Karpas-422 (cell line): ENCODE measurements at places on chromosomes 12 and 14.

GRCh38 chr14:62364800-62365280 is 602.6 kb downstream of the SNAPC1 start:
- DNase-seq: no peak

DNA sequence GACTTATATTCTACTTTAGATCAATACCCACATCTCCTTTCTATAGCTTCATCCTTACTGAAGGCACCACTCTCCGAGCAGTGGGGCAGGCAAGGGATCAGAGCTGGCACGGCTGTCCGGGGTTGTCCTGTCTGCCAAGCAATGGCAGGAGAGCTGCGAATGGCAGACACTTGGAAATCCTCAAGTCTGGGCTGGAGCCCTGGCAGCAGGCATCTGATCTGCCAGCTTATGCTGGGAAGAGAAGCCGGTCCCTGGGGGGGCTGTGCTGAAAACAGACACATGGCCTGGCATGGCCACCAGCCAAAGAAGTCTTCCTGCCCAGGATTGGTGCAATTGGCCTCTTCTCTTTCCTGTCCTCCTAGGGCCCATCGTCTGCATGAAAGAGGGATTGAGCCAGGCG is 280.2 kb upstream of the PWP1 start:
- DNase-seq: no peak

DNA sequence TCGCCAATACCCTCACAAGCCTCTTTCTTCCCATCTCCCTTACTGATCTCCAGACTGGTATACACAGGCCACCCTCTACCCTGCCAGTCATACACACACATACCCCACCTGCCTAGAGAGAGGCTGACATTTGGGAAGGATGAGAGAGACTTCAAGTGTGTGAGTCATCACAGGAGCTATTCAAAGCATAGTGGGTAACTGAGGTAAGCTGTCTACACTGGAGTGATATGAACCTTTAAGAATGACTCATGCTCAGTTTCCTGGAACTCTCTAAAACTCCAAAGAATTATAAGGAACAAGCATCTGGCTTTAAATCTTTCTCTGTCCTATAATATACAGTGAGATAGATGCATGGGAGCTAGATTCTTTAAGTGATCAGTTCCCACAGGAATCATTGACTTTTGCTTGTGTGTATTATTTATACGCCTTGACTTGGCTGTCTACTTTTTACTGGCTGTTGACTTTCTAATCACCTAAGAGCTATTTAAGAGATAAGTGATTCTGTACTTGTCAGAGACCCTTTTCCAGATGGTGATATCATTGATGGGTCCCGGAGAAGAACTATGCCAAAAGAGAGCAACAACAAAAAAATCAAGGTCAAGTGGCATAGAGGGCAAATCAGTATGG is 5.8 kb downstream of the IGF1 start:
- no peak for DNase-seq

DNA sequence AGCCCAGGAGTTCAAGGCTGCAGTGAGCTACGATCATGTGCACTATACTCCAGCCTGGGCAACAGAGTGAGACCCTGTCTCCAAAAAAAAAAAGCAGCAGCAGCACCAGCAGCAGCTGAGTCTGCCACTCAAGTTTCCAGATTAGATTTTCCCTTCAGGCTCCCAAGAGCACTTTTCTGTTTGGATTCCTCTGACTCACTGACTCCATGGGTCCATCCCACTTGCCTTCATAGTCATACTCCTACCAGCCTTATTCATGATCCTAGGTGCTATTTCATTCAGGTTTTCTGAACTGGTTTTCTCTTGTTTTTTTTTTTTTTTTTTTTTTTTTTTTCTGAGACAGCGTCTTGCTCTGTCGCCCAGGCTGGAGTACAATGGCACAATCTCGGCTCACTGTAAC is 6.8 kb upstream of the TWF1 start:
- DNase-seq: no peak

- DNase-seq: no peak
Measured at GRCh38 chr12:56257491-56258067, 605 bp downstream of the ANKRD52 start.

DNA sequence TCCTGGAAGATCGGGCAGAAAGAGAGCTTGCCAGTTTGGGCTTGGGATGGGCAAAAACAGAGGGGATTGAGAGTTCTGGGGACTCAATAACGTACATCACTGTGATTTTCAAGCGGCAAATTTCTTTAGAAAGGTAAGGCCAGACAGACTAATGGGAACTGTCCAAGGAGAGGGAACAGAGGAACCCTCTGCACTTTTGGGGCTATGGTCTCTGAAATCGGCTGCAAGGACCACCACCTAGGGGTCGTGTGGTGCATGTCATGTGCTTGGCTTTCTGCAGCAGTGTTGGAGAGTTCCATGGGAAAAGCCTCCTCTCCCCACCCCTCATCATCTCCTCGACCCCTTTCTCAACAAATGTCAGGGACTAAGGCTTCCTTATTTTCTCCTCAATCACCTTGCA is 79.6 kb downstream of the PPM1A start:
- peak; percentile 76 for DNase-seq

DNA sequence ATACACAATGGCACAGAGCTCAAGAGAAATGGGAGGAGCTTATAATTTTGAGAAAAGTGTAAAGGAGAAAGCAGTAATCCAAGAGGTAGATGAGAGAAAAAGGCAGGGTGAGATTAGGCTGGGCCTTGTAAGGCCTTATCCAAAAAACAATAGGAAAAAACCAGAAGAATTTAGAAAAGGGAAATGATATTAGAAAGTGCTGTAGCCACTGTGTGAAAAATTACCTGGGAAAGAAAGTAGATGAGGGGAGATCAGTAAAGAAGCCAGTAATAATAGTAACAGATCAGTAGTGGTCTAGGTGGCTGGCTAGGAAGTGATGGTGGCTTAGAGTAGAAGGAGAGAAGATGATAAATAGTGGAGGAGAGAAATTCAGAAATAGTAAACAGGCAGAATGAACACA is 66.3 kb upstream of the CFL2 start:
- no peak for DNase-seq

DNA sequence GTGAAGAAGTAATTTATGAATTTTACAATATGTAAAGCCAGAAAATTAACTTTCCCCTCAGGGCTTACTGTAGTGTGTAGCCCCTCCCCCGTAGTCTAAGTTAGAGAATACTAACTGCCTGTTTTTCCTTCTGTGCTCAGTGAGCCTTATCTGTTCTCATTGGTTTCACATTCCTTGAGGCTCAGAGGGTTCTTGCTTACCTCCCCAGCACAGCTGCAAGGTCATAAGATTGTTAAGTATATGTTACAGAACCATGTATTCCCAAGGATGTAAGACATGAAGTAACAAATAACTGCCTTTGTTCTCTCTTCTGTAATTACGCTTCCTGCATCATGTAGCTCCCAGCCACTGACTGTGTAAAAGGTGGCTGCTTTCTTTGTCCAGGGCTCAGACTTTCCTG is 1351.1 kb downstream of the TMEM121 start:
- DNase-seq: no peak

DNA sequence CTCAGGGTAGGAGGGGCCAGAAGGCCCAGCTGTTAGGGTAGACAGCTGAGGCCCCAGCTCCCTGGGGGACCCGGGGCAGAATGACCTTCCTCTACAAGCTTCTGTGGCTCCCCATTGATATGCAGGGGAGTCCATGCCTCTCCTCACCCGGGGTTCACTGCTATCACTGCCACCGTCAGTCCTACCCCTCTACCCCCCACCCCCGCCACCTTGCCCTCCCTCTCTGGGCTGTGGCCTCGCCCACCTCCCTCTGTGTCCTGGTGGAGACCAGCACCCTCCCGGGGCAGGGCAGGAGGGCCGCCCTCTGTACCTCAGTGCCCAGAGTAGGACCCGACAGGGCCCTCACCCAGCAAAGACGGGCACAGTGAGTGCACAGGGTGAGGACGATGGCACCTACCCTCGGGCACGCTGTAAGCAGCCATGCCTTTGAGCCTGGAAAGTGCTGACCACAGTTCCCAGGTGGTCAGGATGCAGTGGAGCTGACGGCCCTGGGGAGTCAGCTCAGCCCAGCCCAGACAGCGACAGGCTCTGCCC is 88.4 kb upstream of the SFSWAP start:
- no peak for DNase-seq

DNA sequence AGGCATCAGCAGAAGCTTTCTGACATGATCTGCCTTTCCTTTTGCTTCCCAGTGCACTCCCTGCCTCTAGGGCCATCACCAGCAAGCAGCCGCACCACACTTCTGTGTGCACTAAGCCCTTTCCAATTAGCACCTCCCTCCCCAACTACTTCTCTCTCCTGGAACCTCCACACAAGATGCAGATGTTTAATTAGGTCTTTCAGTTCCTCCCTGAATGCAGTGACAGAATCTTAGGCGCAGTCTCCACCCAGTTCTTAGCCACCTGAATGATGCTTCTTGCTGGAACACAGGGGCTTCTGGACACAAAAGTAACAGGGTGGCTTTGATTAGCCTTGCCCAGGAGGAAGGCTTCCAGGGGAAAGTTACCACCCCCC is 32.9 kb downstream of the NIN start:
- peak; percentile 79 for DNase-seq

- DNase-seq: no peak
Measured at GRCh38 chr14:101928415-101928841, 35.9 kb upstream of the DYNC1H1 start.

DNA sequence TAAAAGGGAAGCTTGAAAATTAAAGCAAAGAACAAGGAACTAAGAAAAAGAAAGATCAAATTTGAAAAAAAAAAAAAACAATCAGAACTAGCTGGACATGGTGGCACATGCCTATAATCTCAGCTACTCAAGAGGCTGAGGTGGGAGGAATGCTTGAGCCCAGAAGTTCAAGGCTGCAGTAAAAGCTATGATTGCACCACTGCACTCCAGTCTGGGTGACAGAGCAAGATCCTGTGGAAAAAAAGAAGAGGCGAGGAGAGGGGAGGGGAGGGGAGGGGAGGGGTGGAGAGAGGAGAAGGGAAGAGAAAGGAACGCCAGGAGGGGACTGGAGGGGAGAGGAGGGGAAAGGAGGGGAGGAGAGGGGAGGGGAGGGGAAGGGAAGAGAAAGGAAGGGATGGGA is 43.0 kb downstream of the EEA1 start:
- DNase-seq: no peak

- no peak for DNase-seq
Measured at GRCh38 chr12:30111719-30112118, 328.0 kb upstream of the TMTC1 start.

DNA sequence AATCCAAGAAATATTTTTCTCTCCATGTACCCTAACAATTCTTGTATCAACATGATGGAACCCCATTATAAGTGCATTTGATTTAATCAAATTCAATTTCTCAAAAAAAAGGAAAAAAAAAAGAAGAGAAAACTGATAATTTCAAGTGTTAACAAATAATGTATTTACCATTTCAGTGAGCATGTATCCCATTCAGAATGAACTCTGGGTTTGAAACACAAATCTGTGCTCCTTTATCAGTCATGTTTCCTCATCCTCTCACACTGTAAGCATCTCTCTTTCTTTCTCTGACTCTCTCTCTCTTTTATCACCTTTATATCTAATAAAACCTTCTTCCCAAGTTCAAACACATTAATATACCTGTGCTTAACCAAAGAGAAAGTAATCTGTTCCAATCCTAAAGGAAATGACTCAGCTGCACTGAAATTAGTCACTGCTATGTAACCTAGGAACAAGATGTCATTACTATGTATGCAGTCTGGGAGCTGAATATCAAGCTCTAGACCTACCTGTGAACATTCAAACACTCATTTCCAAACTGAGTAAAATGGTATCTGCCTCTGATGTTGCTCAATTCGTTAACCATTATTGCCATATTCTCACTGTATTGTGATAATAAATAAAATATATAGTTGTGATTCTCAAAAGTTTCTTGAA is 135.0 kb upstream of the LRIG3 start:
- no peak for DNase-seq

DNA sequence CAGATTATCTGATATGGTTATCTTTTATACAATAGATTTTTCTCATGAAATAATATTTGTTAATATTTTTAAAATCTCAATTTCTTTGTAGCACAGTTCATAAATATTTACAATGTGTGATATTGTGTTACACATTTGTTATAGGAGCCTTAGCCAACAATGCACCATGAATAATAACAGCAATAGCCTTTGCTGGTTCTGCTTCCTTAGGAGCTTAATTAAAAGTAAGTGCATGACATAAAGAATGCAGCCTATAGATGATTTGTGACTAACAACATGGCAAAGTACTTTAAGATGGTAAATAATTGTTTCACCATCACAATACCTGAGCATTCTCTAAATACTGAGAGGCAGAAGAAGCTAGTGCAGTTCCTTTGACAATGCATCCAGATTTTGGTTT is 156.3 kb upstream of the RASSF8 start:
- no peak for DNase-seq

DNA sequence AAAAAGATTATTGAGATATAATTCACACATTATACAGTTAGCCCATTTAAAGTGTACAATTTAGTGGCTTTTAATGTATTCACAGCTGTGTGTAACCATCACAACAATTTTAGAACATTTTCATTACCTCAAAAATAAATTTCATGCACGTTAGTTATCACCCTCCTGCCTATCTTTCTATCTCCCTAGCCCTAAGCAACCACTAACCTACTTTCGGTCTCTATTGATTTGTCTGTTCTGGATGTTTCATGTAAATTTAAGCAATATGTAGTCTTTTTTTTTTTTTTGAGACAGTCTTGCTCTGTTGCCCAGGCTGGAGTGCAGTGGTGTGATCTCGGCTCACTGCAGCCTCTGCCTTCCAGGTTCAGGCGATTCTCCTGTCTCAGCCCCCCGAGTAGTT is 439.4 kb downstream of the PCNX1 start:
- DNase-seq: no peak

DNA sequence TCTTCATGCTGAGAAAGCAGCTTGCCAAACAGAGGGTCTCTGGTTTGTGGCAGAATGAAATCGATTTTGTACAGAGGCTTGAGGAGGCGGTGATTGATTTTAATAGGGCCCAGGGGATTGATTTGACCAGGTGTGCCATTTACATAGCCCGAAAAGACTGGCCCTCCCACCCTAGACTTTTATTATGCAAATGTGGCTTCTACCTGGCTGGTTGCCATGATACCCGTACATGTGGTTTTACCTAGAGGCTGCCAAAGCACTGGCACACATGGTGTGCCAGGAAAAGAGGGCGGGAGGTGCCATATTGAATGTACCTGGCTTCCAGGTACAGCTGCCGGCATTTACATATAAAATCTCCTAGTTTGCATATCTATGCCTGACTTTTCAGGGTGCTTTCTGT is 18.0 kb upstream of the GUCY2C start:
- peak; percentile 69 for DNase-seq

DNA sequence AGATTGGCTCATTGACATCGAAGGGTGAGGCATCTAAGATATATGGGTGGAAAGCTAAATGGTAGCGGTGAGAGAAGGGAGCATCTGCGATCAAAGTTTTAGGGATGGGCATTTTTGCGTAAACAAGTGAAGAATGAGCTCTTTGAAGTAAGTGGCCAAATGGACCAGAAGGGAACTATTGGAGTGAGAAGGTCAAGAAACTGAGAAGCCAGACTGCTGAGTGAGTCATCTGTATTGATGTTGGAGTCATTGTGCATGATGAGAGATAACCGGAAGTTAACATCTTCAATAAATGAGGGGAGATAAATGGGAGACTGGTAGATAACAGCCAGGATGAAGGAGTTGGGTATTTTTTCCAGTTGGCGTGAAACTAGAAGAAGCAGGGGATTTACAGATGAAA is 271.9 kb upstream of the PDE3A start:
- DNase-seq: no peak

GRCh38 chr12:40002178-40003169 is 103.4 kb downstream of the SLC2A13 start:
- DNase-seq: no peak

- no peak for DNase-seq
Measured at GRCh38 chr12:100767371-100767770, 27.2 kb upstream of the ANO4 start.
